CD4-positive, alpha-beta memory T cell (primary cell): ENCODE measurements at places on chromosomes 12 and 14. TPM values are rescaled to one million over a fixed set of nuclear protein-coding genes. Genes with fewer than 3 reads are reported as not detected.

GRCh38 chr14:21891921-21892320, 218.3 kb upstream of the OR4E1 start:
- no peak for DNase-seq

DNA sequence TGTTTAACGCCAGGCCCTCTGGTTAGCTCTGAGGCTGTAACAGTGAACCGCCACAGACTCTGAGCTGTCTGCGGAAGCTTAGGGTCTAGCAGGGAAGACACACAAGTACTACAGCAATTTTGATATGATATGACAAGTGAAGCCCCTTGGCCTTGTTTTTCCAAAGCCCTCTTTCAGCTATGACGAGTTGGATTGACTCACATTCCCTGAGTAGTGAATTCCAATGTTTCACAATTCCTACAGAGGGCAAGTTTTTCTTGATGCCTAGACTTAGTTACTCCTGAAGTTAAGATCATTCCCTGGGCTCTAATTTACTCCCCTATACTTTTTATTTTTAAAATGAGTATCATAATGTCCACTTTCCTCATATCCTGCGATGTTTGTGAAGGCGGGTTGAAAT, 53.3 kb upstream of the CISTR start:
- DNase-seq = no peak

GRCh38 chr12:116442946-116443345, 116.2 kb upstream of the MAP1LC3B2 start:
- DNase-seq = no peak

GRCh38 chr14:21406213-21406612, 22.4 kb upstream of the SUPT16H start:
- no peak for DNase-seq

DNA sequence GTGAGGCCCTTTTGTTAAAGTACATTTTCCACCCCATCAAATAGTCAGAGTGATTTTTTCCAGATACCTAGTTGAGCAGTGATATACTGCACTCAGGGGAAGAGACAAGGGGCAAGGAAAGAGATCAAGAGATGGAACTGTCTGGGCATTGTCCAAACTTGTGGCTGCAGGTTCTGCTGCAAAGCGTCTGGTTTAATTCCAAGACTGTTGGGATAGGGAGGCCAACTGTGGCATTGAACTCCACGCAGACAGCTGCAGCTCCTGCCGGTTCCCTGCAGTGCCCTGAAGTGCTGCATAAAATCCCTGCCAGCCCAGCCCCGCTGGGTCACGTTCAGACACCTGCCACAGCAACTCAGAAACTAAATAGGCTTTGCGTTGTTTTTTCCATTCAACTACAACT, 30.5 kb downstream of the RPH3A start:
- DNase-seq = no peak

DNA sequence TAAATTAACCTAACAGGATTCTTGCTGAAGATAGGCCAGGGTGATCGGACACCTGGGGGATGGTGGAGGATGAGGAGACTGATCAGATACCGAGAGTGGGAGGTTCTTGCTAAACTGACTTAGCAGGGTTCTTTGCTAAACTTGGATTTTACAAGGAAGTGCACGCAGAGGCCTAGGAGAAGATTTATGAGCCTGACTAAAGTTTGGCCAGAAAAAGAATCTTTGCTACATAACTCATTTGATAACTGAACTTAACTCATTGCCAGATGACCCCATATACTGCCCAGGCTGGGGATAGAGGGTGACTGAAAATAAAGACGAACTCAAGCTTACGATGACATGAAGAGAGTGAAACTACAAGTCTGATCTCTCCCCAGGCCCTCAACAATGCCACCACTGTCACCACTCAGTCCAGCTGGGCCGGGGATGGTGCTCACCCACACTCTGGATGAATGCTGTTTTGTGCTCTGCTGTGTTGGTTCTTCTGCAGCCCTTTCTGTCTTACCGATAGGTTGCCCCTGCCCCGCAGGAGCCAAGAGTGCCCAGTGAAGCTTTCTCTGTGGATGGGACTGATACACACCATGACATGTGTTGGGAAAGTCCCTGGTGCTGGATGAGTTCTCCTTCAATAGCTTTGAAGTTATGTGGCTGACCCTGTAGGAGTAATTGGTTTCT, 29.0 kb downstream of the PPFIBP1 start:
- DNase-seq = no peak

DNA sequence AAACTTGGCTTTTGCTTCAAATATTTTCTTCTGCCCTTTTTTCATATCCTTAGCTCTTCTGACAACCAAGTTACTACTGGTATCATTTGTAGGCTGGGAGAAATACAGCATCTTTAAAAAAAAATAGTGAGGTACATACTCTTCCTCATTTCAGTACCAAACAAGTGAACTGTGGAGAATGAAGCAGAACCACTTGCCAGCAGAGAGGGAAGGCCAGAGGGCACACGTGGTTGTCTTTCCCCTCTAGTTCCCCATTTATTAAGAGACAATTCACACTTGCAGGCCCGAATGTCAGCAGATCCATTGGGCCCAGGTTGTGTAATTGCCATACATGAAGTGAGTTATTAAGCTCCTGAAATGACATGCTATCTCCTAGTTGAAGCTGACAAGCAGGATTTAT, 3.2 kb downstream of the SUSD6 start:
- DNase-seq = peak; percentile 13

- no peak for DNase-seq
Observed at GRCh38 chr14:97219431-97220017, 422.3 kb downstream of the VRK1 start.

- DNase-seq = no peak
Observed at GRCh38 chr12:32198555-32198954, 91.9 kb downstream of the BICD1 start.

The GLT8D2 gene
- not detected for total RNA-seq

The KLRK1 gene
- total RNA-seq = 1.3 TPM

The PAPOLA gene
- 244 TPM for total RNA-seq

The SLC2A3 gene
- 157 TPM for total RNA-seq

The SART3 gene
- 101 TPM for total RNA-seq

The FAM186B gene
- total RNA-seq = 0.12 TPM
